ENCODE measurements at places on chromosomes 2 and 18.

DNA sequence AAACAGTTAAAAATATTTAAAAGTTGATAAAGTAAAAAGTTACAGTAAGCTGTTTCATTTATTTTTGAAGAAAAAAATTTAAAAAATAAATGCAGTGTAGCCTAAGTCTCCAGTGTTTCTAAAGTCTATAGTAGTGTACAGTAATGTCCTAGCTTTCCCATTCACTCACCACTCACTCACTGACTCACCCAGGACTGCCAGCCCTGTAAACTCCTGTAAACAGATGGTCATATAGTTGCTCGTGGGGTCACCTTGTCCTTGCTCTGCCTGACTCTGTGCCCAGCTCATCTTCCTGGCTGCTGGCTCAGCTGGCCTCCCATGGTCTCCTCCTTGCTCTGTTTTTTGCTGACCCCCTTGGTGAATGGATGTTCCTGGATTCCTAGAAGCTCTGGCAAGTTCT is 180.3 kb downstream of the VAPA start:
- peak; percentile 4 for DNase-seq

GRCh38 chr2:51919395-51919794 is 887.5 kb upstream of the NRXN1 start:
- DNase-seq, result no peak

- DNase-seq, result no peak
These were observed 210.9 kb downstream of the GBX2 start for GRCh38 chr2:235957251-235957650.

- DNase-seq, result no peak
These were observed 248.6 kb downstream of the NDUFA10 start for GRCh38 chr2:239776436-239777005.

- no peak for DNase-seq
These were observed 14.9 kb upstream of the ZDBF2 start for GRCh38 chr2:206259376-206260187.

DNA sequence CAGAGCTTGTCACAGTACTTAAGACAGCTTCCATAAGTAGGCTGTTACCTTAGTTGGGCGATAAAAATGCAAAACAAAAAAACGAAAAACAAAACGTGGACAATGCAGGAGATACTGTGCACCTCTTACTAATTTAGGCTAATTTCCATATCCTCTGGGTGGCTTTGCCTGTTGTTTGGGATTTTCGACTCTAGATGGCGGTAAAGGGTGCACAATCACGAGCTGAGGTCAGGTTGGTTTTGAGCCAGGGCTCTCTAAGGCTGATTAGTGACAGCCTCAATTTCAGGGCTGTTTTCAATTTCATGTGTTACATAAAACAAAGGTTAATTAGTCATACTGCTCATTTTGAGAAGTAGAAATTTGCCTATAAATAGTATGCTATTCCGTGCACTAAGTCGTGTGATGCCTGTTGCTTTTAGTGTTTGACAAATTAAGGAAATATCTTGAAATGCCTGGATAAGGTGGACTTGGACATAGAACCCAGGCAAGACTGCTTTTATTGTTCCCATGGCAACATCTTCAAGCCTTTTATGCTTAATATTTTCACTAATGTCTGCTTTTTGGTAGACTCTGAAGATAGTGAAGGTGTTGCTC is 493.1 kb downstream of the SOCS6 start:
- peak; percentile 60 for DNase-seq

DNA sequence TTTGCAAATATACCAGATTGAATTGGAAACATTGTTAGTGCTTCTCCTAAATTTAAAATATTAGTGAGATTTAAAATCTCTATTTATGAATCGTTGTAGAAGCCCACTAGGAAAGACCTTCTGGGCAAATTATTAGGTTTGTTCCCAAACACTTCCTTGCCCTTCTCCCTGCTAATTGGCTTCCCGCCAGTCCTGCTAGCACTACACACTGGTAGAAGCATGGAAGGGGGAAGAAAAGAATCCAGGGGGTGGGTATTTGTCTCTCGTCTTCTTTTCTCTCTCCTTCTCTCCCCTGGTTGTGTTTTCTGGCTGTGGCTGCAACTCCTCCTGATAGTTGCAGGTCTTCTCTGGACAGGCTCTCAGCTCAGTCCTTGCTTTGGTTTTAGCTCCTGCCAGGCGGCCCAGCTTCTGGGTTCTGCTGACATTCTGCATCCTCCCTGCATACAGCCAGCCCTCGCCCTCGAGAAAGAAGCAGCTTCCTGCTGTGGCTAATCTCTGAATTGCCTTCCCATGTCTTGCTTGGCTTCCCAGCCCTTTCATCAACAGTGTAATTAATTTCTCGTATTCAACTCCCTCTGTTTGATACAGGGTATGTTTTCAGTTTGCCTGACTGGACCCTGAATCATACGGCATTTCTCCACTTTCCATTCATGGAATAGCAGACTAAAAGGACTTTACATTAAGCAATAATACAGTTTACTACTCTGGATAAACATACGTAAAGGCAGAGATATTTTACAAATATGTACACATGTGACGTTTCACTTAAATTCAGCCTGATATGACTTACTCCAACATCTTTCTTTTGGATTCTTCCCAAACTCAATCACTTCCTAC is 6.9 kb upstream of the PARD3B start:
- DNase-seq, result no peak

DNA sequence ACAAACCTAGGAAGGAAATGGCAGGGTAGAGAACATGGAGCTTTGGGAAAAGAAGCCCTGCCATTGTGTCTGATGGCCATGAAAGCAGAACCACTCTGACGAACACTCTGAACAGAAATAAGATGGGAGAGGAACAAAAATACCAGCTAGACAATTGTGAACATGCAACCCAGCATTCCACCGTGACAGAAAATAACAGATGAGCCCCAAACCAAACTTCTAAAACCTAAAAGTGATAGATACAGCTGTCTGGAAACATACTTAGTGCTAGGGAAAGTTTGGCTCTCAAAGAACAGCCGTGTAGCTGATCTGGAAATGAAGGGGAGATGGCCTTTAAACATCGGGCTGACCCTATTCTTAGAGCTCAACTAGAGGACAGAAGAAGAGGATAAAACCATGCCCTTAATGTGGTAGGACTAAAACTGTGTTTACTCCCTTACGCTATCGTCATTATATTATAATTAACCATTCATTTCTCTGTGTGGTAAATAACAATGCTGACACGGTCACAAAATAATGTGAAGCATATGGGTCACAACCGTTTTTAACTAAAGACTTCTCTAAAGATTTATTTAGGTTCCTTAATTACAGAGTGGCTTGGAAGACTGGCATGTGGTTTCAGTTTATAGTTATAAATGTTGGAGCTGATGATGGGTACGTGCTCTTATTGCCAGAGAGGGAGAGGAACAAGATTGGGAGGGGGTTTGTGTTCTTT is 80.6 kb downstream of the MYO1B start:
- no peak for DNase-seq

- no peak for DNase-seq
These were observed 14.3 kb downstream of the LPIN2 start for GRCh38 chr18:2998644-2999043.

DNA sequence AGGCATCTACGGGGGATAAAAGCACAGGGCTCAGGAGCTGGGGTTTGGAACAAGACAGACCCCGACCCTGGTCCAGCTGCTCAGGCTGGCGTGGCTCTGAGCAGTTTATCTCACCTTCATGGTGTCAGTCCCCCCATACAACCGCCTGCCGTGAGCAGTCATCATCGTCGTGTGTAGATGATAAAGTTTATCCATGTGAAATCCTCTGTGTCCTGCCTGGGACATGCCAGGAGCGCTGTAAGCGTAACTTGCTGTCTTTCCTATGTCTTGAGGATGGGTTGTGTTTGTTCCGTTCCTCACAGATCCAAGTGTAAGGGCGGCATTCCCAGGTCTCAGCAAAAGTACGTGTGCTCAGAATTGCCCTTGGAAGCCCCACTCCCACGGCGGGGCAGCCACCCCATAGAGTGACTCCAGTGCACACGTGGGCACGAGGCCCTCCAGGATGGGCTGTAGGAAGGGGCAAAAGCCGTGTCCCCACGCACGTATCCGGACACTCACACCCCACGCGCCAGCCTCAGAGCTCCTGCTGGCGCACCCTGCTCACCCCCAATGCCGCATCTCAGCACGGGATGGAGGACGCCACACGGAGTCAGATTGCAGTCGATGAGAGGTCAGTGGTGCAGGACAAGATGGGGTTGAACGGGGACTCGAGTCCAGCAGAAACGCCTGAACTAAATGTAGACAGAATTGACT is 50.9 kb downstream of the ADI1 start:
- DNase-seq, result no peak
